Large intestine (tissue), 12 donors: ENCODE measurements at places on chromosomes 13 and 19. TPM values are rescaled to one million over a fixed set of nuclear protein-coding genes. Genes with fewer than 3 reads are reported as not detected.

- DNase-seq, result no peak
Measured at GRCh38 chr13:99545979-99546378, 44.7 kb downstream of the TM9SF2 start.

DNA sequence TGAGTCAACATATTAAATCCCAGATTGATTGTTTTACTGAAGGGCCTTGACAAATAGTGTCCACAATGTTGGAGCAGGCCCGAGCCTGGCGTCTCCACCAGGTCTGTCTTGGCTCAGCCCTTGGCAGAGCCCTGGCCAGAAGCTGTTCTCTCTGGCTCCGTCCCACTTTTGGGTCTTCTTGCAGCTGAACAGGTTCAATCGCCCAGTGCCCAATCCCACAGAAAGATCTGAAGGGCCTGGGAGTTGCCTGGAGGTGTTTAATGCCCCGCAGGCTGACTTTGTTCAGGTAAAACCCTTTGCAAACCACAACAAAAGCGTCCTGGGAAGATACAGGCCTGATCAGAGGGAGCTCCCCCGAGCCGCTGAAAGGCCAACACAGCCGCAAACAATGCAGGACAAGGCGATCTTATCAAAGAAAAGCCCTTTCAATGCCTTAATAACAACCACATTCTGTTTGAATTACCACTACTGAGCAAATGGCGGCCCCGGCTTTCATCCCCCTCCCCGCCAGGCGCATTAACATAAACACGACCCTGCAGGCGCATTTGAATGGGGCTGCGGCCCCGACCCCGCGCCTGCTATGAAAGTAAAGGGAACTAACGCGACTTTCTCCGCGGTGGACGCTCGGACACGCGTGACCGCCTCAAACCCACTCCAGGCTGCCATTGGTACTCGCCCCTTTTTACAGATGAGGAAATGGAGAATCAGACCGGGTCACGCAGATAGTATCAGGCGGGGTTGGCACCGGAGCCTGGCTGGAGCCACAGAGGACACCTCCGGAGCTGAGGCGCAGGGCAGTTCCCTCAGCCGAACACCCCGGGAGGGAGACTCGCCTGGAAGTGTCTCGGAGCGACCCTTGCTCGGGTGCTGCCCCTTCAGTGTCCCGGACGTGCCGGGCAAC lies 3.1 kb downstream of the CDX2 start:
- DNase-seq, result peak; percentile 55

DNA sequence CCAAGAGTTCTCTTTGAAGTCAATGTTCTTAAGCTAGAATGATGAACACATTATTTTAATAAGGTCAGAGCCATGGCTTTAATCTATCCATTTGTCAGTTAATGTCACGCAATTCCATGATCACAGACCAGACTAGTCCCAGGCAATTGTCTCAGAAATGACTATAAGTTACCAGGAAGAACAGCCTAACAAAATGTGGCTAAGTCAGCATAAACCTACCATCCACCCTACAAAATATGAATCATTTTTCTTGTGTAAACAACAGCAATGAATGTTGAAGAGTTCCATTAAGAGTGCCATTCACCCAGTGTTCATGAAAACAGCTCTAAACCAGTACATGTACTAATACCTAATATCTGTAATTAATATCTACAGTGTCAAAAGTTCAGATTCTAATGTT lies 127.5 kb downstream of the KCTD12 start:
- no peak for DNase-seq

GRCh38 chr19:48810151-48810550 lies 678 bp downstream of the BCAT2 start:
- no peak for DNase-seq

DNA sequence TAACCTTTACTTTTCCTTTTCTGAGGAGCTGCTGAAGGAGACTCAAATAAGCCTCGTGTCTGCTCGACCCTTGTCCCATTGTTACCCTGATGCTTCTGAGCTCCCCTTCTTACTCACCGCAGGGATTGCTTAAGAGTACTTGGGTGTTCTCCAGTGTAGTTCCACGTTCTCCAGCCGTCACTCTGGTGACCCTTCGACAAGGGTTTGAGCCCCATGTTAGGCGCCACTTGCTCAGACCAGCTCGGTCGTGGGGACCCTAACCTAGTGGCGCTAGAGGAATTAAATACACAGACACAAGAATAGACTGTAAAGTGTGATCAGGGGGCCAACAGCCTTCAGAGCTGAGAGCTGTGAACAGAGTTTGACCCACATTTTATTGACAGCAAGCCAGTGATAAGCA lies 10.3 kb downstream of the ZNF480 start:
- DNase-seq, result no peak

GRCh38 chr13:80787604-80788003 lies 446.7 kb upstream of the SPRY2 start:
- DNase-seq, result no peak

DNA sequence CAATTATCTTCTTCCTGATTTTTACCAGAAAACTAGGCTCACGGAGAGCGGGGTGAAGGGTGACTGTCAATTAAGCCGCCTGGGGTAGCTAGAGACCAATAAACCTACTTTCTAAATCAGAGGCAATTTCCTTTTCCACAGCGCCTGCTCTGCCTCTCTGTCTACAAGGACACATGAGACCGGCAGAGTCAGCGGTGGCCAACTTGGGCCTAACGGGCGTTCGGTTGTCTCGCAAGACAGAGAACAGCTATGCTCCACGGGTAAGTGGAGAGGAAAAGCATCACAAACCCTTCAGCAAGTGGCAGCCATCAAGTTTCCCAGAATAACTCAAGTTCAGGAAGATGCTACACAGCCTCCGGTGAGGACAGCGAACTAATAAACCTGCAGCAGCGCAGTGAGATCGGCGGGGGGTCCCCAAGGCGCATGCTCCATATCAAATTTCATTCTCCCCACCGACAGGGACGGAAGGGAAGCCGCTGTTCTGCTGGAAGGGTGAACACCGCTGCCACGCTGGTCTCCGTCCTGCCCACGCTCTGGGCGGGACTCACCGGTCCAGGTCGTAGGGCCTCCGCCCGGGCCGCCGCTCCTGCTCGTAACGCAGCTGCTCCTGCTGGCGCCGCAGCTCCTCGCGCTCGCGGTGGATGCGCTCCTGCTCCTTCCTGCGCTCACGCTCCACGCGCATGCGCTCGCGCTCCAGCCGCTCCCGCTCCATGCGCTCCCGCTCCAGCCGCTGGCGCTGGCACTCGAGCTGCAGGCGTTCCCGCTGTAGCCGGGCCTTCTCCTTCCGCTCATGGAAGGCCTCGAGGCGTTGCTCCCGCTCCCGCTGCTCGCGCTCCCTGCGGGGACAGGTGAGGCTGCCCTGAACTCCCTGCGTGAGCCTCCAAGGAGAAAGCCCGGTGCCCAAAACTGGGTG lies 25.8 kb upstream of the TINCR start:
- no peak for DNase-seq

DNA sequence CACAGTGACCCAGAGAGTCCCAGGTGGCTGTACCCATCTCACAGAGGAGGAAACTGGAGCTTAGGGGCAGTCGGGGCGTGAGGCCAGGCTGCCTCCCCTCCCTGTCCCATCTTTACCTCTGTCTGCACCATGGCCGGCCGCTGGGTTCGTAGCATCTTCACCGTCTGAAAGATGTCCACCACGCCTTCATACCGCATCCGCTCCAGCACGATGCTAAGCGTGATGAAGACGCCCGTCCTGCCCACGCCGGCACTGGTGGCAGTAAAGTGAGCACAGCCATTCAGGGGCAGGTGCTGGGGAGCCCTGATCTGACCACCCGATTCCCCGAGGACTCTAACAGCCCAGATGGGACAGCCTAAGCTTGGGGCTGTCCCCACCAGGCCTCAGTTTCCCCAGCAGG lies 132.8 kb downstream of the PTPRS start:
- DNase-seq, result no peak

GRCh38 chr13:97429681-97430081 lies 4.3 kb upstream of the RAP2A start:
- DNase-seq, result no peak

- peak; percentile 40 for DNase-seq
Measured at GRCh38 chr13:93224535-93224934, 2.1 kb upstream of the GPC6 start.

GRCh38 chr19:996051-996838 lies 4.0 kb upstream of the GRIN3B start:
- peak; percentile 61 for DNase-seq

DNA sequence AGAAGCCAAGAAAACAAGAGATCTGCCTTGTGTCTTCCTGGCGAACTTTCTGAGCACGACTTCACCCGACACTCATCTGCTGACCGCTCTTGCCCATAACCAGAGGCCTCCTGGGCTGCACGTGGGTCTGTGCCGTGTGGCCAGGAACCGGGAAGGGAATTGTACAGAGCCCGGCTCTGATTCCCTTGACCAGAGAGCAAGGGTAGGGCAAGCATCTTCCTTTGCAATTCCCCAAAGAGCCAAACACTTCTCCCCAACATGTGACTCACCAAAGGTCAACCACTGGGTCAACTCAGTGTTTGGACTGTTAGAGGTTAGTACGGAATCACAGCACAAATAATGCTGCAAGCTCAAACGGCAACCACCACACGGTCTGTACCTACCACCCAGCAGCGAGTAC lies 48.9 kb downstream of the KLF2 start:
- DNase-seq, result no peak

DNA sequence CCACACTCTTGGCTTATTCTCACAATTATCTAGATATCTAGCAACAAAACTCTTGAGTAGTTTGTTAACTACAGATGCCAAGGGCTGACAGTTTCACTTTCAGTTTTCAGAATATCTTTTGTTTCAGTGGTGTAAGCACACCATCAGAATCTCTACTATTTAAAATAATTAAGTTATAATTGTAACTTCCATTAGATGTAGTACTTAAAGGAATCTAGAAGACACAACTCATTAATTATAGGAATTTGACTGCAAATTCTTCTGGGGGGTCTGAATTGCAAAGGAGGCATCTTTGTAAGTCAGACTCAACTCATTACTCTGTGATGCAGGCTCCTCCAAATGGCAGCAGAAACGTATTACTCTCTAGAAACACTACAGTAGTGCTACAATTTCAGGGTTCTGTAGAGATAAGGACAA lies 44.9 kb upstream of the USPL1 start:
- peak; percentile 24 for DNase-seq

DNA sequence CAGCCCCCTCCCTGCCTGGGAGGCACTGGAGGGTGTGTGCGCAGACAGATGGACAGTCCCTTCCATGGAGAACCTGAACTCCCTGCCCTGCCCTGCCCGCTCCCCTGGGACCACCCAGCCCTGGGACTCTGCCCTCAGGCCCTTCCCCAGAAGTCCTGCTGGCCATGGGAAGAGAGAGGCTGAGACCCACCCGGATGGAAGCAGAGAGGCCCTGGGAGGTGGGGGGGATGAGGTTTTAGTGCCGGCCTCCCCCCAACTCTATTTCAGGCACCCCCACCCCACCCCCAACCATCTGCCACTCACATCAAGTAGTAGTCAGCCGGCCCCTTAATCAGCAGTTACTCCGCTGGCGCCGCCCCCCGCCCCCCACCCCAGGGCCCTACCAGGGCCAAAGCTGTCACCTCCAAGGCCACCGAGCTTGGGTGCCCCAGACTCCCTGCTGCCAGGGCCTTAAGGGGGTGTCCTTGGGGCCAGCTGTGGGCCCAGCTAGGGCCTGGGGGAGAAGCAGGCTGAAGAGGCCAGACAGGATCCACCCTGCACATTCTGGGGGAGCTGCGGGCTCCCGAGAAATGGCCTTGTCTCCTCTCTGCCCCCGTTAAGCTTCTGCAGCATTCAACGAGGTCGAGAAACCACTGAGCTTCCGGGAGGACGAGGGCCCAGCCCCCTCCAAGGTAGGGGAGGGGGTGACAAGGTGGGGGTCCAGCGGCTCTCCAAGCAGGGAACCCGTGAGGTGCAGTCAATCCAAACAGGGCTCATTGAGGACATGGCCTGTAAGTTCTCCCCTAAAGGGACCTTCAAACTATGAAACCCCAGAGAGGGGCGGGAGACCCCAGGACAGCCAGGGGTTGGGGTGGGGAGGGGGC lies 17.4 kb downstream of the NMRK2 start:
- no peak for DNase-seq

DNA sequence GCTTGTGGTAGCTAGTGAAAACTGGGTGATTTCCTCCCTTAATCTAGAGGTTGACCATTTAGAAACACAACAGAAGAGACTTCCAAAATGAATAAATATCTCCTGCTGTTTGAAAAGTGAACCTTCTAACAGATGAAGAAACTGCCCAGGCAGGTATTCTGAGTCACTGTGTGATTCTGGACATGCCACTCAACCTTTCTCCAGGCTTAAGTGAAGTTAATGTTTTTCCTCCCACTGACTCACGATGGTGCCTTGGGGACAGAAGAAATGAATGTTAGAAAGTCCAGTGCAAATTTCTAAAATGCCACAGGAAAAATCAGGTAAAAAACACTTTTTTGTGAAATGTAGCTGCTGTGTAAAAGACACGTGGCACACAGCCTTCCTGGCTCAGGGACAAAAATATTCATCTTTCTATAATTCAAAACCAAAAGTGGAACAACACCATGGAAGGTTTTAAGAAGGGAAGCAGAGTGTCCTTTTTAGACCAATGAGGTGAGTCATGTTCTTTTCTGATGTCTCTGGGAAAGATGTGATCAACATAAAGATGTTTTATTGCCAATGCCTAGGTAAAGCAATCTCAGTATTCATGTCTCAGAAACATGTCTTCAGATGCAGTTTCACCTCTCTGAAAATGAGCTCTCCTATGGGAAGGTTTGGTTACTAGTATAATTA lies 9.1 kb downstream of the UBE2L5 start:
- DNase-seq, result no peak

GRCh38 chr13:59112221-59112718 lies 1051.5 kb downstream of the DIAPH3 start:
- DNase-seq, result peak; percentile 9

C19orf85 gene
- polyA plus RNA-seq, result not detected

CYP4F8 gene
- not detected for polyA plus RNA-seq

KLF5 gene
- 179 TPM for polyA plus RNA-seq

RXFP2 gene
- not detected for polyA plus RNA-seq

OVOL3 gene
- 0.09 TPM for polyA plus RNA-seq

BRME1 gene
- 4.7 TPM for polyA plus RNA-seq

SYCN gene
- not detected for polyA plus RNA-seq

CCL25 gene
- 1,345 TPM for polyA plus RNA-seq

GRIN2D gene
- 0.48 TPM for polyA plus RNA-seq

SHD gene
- polyA plus RNA-seq, result 4.0 TPM
